ENCODE measurements at places on chromosomes 12 and 14. TPM values are rescaled to one million over a fixed set of nuclear protein-coding genes. Genes with fewer than 3 reads are reported as not detected.
A peak's percentile ranks its signal among the peaks of the same experiment; 100 is the strongest.

DNA sequence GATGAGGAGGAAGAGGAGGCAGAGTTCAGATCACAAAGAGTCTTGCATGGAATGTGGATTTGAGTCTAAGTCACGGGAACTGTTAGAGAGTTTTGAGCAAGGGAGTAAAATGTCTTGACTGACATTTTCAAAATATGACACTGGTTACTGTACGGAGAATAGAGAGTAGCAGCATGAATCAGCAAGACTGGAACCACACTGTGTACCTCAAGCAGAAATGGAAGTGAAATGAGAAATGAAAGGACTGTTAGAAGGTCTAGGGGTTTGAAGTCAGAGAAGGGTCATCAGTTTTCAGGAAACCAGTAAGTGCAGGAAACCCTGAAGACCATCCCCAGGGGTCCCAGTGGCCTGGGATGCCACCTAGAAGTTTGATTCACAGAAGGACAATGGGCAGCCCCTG is 236.3 kb downstream of the GALC start:
- DNase-seq: no peak

Gene SLC10A1
- not detected for polyA plus RNA-seq

Gene KRT75
- not detected for polyA plus RNA-seq

Gene TMEM30B
- 0.24 TPM for polyA plus RNA-seq

GRCh38 chr12:121017966-121018491 is 1.7 kb upstream of the C12orf43 start:
- no peak for DNase-seq

GRCh38 chr12:9331218-9331626 is 123.0 kb upstream of the PZP start:
- peak; percentile 34 for DNase-seq

GRCh38 chr12:18224745-18225144 is 36.6 kb upstream of the PIK3C2G start:
- DNase-seq: no peak

DNA sequence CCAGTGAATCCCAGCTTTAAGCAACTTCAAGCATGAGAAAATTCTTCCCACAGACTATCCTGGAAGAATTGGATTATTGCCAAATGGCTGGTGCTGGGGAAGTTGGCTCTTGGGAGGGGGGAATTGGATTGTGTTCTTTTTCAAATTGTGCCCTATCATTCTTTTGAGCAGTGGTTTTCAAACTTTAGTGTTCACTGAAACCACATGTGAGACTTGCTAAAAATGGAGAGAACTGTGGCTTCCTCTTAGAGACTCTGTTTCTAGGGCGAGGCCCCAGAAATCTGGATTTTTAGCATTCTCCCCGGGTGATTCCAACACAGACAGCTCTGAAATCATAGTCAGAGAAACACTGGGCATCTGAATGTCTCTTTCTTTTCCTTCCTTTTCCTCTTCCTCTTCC is 14.3 kb upstream of the OTUB2 start:
- DNase-seq: no peak

DNA sequence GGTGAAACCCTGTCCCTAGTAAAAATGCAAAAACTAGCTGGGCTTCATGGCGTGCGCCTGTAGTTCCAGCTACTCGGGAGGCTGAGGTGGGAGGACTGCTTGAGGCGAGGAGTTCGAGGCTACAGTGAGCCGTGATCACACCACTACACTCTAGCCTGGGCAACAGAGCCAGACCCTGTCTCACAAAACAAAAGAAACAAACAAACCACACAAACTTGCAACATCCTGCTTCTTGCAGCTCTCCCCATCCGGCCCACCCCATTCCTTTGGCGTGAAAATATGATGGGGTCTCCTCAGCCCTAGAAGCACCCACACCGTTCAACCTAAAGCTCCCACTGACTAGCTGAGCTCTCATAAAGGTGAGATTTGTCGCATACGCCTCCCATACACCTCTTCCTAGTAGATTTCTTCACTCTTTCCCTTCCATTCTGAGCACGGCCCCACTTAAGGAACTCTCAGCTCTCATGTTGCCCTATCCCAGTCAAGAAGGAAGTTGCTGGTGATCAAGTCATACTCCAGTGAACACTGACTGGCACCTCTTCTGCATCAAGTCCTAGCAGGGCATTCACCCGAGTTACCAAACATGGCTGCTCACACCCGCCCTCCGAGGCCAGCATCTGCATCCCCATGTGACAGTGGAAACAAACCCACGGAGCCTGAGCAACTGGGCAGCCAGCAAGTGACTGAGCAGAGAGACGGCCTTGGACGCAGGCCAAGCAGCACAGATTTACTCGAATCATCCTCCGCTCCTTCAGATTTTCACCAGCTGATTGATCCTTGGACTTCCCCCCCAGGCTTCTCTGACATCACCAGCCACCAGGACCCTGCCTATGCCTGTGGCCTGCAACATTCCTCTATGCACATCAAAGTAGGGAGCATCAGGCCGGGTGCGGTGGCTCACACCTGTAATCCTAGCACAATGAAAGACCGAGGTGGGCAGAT is 18.9 kb upstream of the CD27 start:
- no peak for DNase-seq

DNA sequence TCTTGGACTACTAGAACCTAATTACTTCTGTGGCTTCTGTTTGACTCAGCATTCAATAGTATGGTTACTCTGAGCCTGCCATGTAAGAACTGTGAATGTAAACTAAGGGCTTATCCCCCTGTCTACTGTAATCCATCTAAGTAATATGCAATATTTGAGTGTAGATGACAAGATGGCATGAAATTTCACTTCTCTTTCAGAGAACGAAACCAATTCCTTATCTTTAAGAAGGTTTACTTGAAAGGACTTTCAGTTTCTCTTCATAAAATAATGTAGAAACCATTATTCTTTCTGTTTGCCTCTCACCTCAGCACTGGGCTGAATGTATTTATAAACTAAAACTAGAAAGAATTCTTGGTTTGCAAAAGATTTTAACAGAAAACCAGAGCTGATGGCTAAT is 60.4 kb upstream of the ARID2 start:
- DNase-seq: no peak

Data from heart left ventricle (tissue), 16 donors.